Left ventricle myocardium inferior (tissue), 1 donor: ENCODE measurements at places on chromosomes 4 and X. TPM values are rescaled to one million over a fixed set of nuclear protein-coding genes. Genes with fewer than 3 reads are reported as not detected.

Gene SPARCL1
- 292 TPM for total RNA-seq

Gene MAGIX
- 2.4 TPM for total RNA-seq

Gene GNRHR
- not detected for total RNA-seq

Gene PCYT1B
- total RNA-seq: 0.36 TPM

Gene SH3D19
- 121 TPM for total RNA-seq

Gene RELL1
- 22.2 TPM for total RNA-seq

- no peaks in the 10 kb centered on the region for H3K27me3 ChIP-seq
- DNase-seq: no peak
Observed at GRCh38 chrX:67604979-67605703, 61.3 kb downstream of the AR start.

- no peaks in the 10 kb centered on the region for H3K27me3 ChIP-seq
- H3K36me3 ChIP-seq: peaks cover 76% of the 10 kb centered on the region
- no peak overlapping the region for H3K4me3 ChIP-seq
- DNase-seq: no peak
Observed at GRCh38 chr4:2634014-2634413, 97.6 kb downstream of the FAM193A start.

DNA sequence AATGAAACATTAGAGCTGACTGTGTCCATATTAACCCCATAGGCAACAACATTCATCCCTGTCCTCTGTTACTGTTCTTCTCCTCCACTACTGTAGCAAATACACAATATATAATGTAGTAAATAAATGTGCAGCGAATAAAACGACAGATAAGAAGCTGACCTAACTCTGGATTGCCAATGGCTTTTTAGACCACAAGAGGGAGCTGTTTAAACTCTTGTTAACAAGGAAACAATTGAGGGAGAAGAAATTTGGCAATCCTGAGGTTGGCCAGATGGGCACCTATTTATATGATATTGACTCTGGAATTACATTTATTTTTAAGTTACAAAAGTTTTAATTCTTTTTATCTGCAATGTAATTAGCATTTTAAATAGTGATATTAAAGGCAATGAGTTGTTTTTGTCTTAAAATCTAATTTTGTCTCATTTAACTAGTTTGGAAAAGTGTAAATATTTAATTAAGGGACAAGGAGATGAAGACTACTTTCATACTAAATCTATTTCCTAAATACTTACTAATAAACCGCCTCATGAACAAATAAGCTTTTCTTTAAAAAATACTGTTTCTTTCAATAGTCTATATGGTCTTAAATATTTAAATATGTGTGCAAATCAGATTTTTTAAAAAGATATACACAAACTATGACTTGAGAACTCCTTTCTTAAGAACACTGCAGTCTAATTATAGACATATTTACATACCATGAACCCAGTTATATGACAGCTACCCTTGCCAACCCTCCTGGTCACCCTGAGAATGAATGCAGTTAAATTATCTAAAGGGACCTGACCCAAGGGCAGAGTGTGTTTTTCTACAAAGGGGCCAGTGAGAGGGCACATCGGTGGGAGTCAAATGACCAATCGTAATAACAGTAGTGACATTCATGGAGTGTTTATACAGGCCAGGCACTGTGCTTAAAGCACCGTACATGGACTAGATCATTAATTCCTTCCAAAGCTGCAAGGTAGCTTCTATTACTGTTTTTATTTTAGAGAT lies 52.9 kb upstream of the HPF1 start:
- H3K27me3 ChIP-seq: peaks cover 18% of the 10 kb centered on the region
- DNase-seq: no peak
- no peak overlapping the region for H3K4me3 ChIP-seq
- H3K4me1 ChIP-seq: no peaks in the 10 kb centered on the region
- no peak overlapping the region for H3K27ac ChIP-seq
- H3K36me3 ChIP-seq: no peaks in the 10 kb centered on the region

DNA sequence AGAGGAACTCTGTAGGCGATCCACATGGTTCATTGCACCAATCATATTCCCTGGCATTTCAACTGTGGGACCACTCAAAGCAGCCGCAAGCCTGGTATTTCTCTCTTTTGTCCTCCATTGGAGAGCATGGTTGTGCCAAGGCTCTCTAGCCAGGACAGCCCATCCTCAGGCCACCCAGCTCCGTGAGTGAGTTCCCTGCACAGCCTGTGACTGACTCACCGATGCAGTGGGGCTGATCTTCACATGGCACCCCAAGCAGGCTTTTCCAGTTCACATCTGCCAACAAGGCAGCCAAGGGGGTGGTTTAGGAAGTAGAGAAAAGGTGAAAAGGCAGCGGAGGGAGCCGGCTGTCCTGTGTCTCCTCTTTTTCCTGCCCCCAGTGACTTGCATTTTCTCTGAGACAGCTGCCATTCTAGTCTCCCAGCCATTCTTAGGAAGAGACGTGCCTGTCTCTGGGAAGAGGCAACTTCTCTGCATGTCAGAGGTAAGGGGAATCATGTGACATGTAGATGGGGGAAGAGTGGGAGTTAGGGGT lies 69.2 kb downstream of the MID1IP1 start:
- H3K4me3 ChIP-seq: no peak overlapping the region
- no peak overlapping the region for H3K27ac ChIP-seq
- no peaks in the 10 kb centered on the region for H3K36me3 ChIP-seq
- H3K4me1 ChIP-seq: peaks cover 21% of the 10 kb centered on the region
- H3K27me3 ChIP-seq: no peaks in the 10 kb centered on the region
- DNase-seq: no peak

DNA sequence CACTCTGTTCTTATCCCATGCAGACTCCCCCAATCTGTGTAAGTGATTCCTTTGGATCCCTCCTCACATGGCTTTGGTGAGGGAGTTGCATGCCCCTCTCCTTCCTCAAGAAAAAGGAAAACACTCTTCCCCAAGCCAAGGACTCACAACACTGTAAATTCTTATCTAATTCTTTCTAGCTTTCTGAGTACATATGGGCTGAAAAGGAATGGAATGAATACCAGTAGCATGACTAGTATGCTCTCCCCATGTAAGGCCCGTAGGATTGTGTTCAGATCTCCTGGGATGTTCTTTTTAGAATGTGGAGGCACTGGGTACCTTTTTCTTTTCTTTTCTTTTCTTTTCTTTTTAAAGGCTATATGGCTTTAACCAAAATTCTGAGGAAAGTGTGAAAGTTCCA lies 17.0 kb upstream of the MAGED1 start:
- no peaks in the 10 kb centered on the region for H3K4me1 ChIP-seq
- no peaks in the 10 kb centered on the region for H3K36me3 ChIP-seq
- no peaks in the 10 kb centered on the region for H3K27me3 ChIP-seq
- no peak for DNase-seq

- no peaks in the 10 kb centered on the region for H3K36me3 ChIP-seq
- H3K4me3 ChIP-seq: no peak overlapping the region
- H3K27ac ChIP-seq: no peak overlapping the region
- H3K27me3 ChIP-seq: no peaks in the 10 kb centered on the region
- H3K4me1 ChIP-seq: no peaks in the 10 kb centered on the region
Observed at GRCh38 chrX:10341309-10341708, 184.5 kb downstream of the CLCN4 start.
